ENCODE measurements at places on chromosomes 3 and 15.
A peak's percentile ranks its signal among the peaks of the same experiment; 100 is the strongest.

DNA sequence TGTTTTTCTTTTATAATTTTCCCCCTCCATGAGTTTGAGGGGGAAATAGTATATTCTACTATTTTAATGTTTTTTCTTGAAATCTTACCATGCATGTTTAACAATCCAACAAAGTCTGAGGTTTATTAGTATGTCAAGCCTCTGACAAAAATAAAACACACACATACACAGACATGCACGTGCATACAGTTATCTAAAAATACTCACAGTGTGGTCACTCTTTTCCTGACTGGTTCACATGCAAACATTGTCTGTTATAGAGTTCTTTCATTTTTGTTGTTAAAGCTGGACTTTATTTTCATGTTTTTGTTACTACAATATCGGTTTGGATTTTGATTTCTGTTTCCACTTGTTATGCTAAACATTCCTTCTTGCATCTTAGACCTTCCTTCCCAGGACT lies 236.6 kb downstream of the MFSD1 start:
- no peak for DNase-seq

GRCh38 chr15:67063689-67064606 lies 1.5 kb upstream of the SMAD3 start:
- DNase-seq, result no peak

- DNase-seq, result no peak
Observed at GRCh38 chr3:40994611-40995010, 204.7 kb upstream of the CTNNB1 start.

GRCh38 chr15:50544368-50544767 lies 2.1 kb downstream of the USP50 start:
- no peak for DNase-seq

GRCh38 chr15:72230197-72231065 lies 559 bp downstream of the PKM start:
- DNase-seq, result peak; percentile 79

DNA sequence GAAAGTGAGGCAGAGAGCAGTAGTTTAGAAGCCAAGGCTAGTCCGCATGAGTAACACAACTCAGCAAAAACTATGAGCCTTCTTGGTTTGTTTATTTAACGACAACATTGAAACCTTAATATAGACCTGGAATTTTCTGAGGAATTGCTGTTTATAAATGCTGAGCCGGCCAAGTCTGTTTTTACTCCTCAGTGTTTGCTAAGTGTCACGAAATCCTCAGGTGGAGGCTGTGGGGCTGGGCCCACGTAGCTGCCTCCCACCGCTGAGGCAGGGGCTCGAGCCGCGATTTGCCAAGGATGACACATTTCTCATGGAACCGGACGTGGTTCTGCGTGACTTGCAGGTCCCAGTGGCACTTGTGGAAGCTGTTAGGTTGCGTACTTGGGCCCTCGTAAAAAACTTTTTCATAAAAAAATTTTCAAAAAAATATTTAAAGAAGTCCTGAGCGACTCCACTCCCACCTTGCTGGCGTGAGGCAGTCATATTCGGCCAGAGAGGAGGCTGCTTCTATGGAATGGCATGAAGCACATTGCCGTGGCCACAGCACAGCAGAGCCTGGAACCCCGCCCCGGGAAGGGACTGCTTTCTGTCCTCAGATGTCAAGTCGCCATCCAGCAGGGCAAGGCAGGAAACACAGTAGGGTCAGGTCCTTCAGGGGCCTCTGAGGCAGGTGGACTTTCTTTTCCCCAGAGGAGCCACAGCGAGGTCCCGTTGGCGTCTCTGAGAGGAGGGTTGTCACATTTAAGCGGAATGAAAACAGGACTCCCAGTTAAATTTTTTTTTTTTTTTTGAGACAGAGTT lies 64.8 kb upstream of the PCSK6 start:
- no peak for DNase-seq

- no peak for DNase-seq
Observed at GRCh38 chr3:12831301-12831866, 10.0 kb downstream of the RPL32 start.

GRCh38 chr15:92586966-92587365 lies 68.6 kb downstream of the FAM174B start:
- no peak for DNase-seq

DNA sequence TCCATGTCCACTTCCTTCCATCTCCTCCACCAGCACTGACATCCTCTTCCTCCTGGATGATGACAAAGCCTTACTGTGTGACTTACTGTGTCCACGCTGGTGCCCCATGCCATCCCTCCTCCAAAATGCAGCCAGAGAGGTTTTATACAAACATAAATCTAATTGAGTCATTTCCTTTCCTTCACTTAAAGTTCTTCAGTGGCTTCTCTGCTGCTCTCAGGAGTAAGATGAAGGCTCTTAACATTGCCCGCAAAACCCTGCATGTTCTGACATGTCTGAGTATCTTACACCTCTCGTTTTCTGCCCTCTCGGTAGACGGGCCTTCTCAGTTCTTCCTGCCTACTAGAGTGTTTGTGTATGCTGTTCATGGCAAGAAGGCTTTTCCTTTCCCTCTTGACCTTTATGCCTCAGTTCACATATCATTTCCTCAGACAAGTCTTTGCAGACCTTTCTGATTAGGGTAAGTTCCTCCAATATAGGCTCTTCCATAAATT lies 175.5 kb downstream of the CFAP20DC start:
- DNase-seq, result no peak

GRCh38 chr3:164730815-164731360 lies 347.4 kb downstream of the SI start:
- no peak for DNase-seq

DNA sequence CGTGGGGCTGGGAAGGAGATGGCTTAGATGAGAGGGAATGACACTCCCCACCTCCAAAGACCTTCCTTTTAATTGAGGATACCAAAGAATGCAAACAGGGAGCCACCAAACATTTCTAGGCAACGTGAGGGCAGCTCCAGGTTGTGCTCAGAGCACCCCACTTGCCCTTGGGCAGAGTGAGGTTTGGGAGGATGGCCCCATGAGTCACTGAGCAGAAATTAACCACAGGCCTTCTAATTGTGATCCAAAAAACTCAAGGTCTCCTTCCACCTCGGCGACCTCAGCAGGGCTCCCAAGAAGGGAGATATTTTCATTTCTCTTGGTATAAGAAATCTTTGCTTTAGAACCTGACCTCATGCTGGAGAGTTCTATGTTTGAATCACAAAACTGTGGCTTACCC lies 305.0 kb upstream of the TPM1 start:
- no peak for DNase-seq

Measured in hippocampal formation (tissue), 2 donors.